ENCODE measurements at places on chromosomes 6 and 20.

- no peak for DNase-seq
Measured at GRCh38 chr6:32792901-32793435, 23.8 kb downstream of the HLA-DOB start.

GRCh38 chr6:116512111-116512559 is 696 bp downstream of the CALHM5 start:
- DNase-seq, result no peak

GRCh38 chr6:44256775-44257024 is 628 bp downstream of the SLC35B2 start:
- DNase-seq, result no peak

- DNase-seq, result no peak
Measured at GRCh38 chr6:119517428-119517827, 167.9 kb upstream of the MAN1A1 start.

- no peak for DNase-seq
Measured at GRCh38 chr6:145836170-145836569, 21.6 kb upstream of the FBXO30 start.

Measured in activated CD8-positive, alpha-beta memory T cell treated with anti-CD3 and anti-CD28 coated beads for 4 hours (primary cell).